ENCODE measurements at places on chromosomes 1 and 21. TPM values are rescaled to one million over a fixed set of nuclear protein-coding genes. Genes with fewer than 3 reads are reported as not detected.

The VWA5B1 gene
- not detected for total RNA-seq

The CCT8 gene
- 76.2 TPM for total RNA-seq

The SDC3 gene
- 0.63 TPM for total RNA-seq

The S100A8 gene
- 1.8 TPM for total RNA-seq

The GLUL gene
- total RNA-seq, result 128 TPM

All from natural killer cell (primary cell).